ENCODE measurements at places on chromosomes 2 and 18.

DNA sequence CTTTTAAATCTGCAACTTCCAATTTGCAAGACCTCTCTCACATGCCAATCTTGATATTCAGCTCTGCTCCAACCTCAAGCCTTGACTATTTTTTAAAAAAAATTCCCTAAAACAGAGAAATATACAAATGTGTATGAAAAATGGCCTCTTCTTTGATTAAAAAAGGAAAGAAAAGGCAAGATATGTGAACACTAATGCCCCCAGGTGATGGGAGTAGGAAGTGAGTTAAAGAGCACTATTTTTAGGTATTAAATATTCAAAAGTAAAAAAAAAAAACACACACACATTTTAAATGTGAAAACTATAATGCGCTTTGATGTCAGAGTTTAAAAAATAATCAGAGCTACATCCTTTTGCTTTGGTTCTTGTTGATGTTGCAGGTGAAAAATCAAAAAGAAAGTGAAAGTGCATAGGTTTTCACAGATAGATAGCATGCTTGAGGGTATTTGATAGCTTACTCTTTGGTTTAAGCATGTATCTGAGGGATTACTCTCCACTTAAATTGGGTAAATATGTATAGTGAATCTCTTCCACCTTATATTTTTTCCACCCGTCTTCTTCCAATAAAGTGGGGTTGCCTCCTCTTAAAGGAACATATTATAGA is 406.0 kb upstream of the POU3F3 start:
- DNase-seq = no peak

DNA sequence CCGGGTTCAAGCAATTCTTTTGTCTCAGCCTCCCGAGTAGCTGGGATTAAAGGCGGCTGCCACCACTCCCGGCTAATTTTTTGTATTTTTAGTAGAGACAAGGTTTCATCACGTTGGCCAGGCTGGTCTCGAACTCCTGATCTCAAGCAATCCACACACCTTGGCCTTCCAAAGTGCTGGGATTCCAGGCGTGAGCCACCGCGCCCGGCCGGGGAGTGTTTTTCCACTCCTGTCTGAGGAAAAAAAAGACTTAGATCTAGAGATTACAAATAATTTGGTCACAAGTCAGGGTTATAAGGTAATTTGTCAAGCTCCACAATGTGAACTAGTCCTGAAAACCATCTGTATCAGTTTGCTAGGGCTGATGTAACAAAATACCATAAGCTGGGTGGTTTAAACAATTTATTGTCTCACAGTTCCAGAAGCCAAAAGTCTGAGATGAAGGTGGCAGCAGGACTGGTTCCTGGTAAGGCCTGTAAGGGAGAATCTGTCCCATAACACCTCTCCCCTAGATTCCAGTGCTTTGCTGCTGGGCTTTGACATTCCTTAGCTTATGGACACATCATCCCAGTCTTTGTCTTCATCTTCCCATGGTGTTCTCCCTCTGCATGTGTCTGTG is 40.7 kb upstream of the SP3 start:
- DNase-seq = no peak

DNA sequence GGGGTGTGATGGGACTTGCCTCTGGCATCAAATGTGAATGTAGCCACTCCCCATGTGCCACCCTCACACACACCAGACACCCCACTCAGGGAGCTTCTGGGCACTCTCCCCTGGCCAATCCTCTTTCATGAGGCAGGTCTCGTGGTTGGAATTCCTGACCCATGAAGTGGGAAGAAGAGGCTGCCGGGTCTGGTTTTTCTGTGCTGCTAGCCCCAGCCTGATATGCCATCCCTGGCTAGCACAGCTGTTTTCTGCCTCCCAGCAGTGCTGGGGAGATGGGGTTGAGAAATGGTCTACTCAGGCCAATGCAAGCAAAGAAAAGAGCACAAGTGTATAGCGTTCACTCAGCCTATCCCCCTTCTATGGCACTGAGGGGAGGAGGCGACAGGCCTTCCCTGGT is 1.2 kb upstream of the C2orf72 start:
- DNase-seq = no peak

GRCh38 chr2:5125017-5125730 is 567.0 kb upstream of the SOX11 start:
- DNase-seq = no peak

- no peak for DNase-seq
Measured at GRCh38 chr18:61080954-61081528, 252.2 kb upstream of the CDH20 start.

DNA sequence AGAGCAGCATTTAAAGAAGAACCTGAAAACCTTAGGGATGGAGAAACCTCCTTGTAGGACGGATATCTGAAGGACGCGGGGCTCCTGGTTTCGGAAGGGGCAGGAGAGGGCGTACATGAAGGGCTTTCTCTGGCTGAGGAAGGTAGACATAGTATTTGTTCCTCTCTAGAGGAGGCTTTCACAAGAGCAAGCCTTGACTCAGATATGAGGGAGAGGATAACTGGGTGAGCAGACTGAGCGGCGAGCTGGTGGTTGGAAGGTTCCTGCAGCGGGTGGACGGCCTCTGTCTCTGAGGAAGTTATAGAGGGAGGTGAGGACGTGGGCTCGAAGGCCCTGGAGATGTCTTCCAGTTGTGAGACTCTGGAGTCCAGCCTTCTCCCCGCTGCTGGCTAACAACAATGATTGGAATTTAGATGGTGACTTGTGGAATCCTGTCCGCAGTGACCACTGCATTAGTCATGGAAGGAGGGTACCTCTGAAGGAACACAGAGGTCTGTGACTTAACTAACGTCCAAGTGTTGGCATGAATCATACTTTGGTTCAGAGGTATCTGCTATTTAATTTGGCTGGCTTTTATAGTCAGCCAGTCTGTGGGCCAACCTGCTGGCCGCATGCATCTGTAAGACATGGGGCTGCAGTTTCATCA is 80.9 kb downstream of the ASAP2 start:
- no peak for DNase-seq

GRCh38 chr18:11296946-11297345 is 147.6 kb upstream of the PIEZO2 start:
- no peak for DNase-seq

DNA sequence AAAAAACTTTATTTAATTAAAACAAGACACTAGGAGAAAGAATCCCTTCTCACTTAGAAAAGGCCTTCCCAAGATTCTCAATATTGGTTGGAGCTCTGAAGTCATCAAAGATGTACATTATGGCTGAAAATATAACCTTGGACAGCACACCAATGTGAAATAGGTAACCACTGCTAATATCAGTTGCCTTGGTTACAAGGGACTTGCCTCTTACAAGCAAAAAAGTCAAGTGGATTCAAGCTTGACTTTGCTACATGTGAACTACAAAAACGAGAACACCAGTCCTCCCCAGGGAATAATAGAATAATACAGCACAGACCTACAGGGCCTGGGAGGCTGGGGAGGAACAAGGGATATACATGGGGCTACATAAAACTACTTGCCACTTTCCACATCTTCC is 46.1 kb downstream of the NABP1 start:
- DNase-seq = no peak

GRCh38 chr2:43259512-43259911 is 33.1 kb upstream of the ZFP36L2 start:
- no peak for DNase-seq

DNA sequence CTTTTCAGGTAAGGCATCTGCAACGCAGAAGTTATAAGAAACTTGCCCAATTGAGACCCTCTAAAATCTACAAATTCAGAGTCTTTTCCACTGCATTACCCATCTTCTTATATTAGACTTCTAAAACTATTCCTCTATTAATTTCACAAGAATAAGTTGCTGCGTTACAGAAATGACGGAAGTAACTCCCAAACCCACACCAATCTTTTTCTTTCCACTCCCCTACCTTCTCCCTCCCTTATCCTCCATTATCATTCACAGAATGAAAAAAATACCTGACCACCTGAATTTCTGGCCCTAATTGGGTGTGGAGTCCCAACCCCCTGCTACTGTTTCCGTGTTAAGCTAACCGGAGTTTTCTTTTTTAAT is 689 bp downstream of the RPRD1A start:
- DNase-seq = no peak

GRCh38 chr2:210991107-210991506 is 434.7 kb downstream of the CPS1 start:
- DNase-seq = no peak

DNA sequence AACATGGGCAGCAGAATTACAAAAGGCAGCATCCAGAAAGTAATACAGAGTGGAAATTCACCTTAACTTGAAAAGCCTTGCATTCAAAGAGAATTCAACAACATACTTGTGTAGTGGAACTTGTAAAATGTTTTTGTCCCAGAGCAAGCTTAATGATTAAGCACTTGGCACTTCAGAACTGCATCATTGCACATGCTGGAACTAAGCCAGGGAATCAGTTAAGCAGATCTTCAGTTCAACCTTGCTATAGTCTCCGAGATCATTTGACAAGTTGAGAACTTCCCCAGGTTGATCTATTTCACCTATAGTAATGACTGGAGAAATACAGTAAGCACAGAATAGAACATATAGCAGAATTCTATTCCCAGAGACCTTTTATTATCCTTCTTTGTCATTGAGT is 1337.2 kb upstream of the NXPH2 start:
- no peak for DNase-seq

GRCh38 chr2:50777954-50778353 is 254.0 kb downstream of the NRXN1 start:
- DNase-seq = no peak

DNA sequence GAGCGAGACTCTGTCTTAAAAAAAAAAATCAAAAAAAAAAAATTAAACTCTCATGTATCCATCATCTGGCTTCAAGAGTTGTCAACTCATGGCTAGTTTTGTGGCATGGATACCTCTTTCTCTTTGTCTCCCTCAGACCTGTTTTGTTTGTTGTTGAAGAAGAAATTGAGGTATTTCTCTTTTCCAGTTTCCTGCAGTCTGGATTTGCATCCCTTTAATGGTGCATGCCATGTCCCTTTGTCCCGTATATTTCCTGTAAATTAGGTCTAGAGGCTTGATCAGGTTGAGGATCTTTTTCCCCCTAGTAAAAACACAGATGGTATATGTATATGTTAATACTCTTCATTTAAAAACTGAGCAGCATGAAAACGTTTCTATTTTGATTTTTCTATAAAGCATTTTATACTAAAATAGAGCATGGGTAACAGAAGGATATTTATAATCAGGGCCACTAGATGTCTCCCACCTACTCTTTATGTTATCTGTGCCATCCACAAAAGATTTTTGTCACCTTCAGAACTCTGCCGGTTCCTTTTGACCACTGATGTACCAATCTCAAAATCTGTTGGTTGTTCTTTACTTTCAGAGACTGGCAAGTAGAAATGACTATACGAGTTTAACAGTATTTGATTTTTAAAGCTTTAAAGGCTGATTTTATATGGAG is 80.1 kb downstream of the GALNT1 start:
- DNase-seq = no peak

GRCh38 chr2:42132191-42132965 is 36.8 kb upstream of the EML4 start:
- DNase-seq = no peak

GRCh38 chr2:19362755-19363473 is 4.5 kb upstream of the OSR1 start:
- DNase-seq = no peak

GRCh38 chr2:23243073-23243659 is 141.8 kb upstream of the KLHL29 start:
- DNase-seq = no peak

DNA sequence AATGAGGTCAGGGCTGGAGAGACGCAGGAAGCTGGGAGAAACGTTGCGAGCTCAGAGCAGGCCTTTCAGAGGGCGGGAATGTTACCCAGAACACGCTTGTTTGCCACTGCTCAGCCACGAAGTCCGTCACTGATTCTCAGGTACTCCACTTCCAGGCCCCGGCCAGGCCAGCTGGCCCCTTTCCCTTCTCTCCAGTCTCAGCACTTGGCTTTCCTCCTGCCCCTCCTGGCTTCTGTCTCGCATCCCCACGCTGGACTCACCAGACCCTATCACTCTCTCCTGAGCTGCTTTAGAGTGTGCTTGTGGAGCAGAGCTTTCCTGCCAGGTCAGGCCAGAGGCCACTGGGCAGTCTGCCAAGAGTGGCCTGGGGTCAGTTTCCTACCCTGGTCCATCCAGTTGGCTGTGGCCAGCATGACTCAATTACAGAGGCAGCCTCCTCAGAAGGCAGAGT is 151.4 kb downstream of the TWIST2 start:
- DNase-seq = no peak

DNA sequence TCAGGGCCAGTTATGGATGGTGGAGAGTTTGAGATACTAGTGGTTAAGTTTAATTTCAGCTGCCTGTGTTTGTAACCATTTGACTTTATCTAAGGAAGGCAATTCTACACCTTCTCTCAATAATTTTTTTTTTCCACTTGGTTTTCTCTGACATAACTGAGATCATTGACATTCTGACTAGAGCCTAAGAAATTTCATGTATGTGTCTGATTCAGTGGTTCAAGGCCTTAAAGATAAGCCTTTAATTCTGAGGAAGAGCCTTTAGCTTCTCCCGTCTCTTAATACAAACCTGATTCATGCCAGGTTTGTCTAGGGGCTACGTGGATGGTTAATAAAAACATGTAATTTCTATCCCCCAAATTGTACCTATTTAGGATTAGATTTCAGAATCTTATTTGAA is 971.4 kb downstream of the DPP10 start:
- DNase-seq = no peak

DNA sequence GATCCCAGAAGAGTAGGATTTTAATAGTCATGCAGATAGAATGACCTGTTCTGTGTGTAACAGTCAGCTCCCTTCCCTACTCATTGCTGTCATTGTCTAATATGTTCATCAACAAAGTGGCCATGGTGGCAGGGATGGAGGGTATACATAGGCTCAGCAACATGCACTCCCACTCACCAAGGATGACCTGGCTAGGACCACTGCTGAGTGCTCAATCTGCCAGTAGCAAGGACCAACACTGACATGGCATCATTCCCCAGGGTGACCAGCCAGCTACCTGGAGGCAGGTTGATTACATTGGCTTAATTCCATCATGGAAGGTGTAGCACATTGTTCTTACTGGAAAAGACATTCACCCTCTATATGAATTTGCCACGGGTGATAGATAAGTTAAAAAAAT is 401.7 kb upstream of the CELF4 start:
- no peak for DNase-seq

- no peak for DNase-seq
Measured at GRCh38 chr2:153645599-153645998, 167.0 kb upstream of the RPRM start.

DNA sequence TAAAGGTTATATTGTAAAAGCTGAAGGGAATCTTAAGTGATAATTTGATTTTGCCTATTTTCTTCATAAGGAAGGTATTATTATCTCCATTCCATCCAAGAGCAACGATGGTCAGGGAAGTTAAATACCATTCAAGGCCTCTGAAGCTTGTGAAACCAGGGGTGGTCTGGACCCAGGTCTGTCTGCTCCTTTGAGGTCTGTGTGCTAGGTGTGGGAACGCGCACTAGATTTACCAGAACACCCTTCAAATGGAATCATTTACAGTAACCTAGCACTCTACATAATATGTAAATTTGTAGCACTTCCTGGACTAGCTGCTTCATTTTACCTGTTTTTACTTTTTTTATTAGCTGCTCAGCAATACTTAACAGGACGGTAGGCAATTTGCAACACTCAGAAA is 6.4 kb upstream of the TRIB2 start:
- no peak for DNase-seq
